ENCODE measurements at places on chromosomes 3 and 15.

- no peak for DNase-seq
These were observed 562 bp downstream of the NBEAL2 start for GRCh38 chr3:46979958-46980497.

- DNase-seq, result no peak
These were observed 5.8 kb upstream of the GNAI2 start for GRCh38 chr3:50230104-50230793.

DNA sequence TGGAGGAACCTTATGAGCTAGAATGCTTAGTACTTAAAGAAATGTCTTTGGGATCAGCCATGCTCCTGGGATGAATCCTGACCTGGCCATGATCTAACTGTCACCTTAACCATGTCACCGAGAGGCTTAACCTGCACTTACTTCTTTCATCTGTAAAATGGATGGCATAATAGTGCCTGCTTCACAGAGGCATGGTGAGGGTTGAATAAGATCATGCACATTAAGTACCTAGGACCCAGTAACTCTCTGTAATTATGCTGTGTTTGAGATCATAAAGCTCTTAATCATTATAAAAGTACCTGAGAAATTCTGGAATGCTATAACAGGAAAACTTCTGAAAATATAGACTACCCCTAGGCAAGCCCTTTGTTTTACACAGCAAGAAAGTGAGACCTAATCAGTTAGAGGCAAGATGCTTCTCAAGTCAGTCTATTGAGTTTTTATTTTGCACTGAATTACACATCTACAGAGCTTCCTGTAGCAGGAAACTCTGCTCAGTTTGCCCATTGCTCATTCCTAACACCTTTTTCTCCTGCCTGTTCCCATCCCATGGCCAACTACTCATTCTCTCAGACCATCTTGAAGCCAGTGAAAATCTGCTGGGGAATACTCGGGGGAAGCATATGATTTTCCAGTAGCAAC lies 1015.5 kb upstream of the CFAP20DC start:
- DNase-seq, result no peak

GRCh38 chr3:4816718-4817117 lies 162.5 kb upstream of the BHLHE40 start:
- DNase-seq, result no peak

DNA sequence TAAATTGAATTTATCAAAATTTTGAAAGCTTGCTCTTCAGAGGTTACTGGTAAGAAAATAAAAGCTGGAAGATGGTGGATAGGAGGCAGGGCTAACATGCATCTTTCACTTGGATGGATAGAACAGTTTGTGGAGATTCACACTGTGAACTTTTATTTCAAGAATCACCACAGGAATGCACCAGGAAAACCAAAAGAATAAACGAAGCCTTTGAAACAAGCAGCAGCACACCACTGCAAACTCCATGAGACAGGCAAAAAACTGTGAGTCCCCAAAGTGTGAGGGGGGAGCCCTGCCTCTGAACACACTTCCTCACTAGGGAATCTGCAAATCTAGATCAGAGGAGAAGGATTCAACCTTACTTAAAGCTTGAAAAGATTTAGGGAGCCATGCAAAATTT lies 122.2 kb downstream of the RTP4 start:
- DNase-seq, result no peak

GRCh38 chr15:59691194-59691805 lies 2.2 kb upstream of the BNIP2 start:
- no peak for DNase-seq

GRCh38 chr3:136919799-136920580 lies 37.8 kb upstream of the IL20RB start:
- DNase-seq, result no peak
